Nephron progenitor cell (in vitro differentiated cells): ENCODE measurements at places on chromosomes 5 and 9.
A peak's percentile ranks its signal among the peaks of the same experiment; 100 is the strongest.

- H3K27me3 ChIP-seq, result peaks cover 74% of the 10 kb centered on the region
- H3K4me1 ChIP-seq, result no peaks in the 10 kb centered on the region
- no peak overlapping the region for H3K27ac ChIP-seq
Measured at GRCh38 chr5:149261246-149261645, 10.4 kb upstream of the AFAP1L1 start.

GRCh38 chr5:134708301-134708700 is 30.0 kb upstream of the CAMLG start:
- H3K27me3 ChIP-seq, result no peaks in the 10 kb centered on the region
- peak overlapping the region; percentile 73 for H3K27ac ChIP-seq
- DNase-seq, result no peak
- no peak overlapping the region for H3K4me3 ChIP-seq
- no peaks in the 10 kb centered on the region for H3K4me1 ChIP-seq
- H3K36me3 ChIP-seq, result peaks cover 60% of the 10 kb centered on the region

DNA sequence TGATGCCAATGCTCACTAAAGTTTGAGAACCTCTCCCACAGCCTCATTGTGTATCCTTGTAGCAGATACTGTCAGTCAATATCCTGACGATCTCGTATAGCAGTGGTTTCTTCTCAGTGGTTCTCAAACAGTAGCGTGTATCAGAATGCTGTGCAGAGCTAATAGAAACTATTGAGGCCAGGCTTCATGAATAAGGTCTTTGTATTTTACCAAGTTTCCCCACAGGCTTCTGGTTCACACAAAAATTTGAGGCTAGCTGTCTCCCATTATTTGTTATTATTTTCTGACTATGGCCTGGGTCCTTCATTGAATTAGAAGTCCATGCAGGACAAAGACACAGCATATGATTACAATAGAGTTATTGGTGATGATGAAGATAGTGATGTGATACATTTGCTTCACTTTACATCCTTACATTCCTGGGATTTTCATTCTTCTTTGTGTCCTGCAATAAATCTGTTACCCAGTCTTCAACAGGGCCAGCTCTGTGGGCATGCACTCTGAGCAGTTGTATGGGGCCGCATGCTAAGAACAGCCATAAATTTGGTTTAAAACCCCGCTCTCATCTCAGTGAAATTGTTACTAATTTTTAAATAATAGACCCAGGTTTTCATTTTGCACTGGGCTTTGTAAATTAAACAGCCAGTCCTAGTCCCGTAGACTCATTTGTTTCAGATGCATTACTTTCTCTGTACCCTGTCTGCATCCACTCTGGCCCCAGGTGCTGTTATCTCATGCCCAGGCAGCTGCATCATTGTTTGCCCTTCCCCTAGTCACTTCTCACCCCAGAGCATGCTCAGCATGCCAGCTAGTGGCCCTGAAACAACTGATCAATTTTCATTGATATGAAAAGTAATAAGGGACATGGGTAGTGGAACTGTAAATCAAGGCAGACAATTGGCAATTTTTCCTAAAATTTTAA is 199.9 kb upstream of the PIK3R1 start:
- H3K4me3 ChIP-seq, result no peak overlapping the region
- H3K27me3 ChIP-seq, result peaks cover 3% of the 10 kb centered on the region
- H3K36me3 ChIP-seq, result no peaks in the 10 kb centered on the region
- peak overlapping the region; percentile 76 for H3K27ac ChIP-seq

GRCh38 chr5:101153526-101153925 is 250.4 kb upstream of the ST8SIA4 start:
- no peak for DNase-seq
- no peaks in the 10 kb centered on the region for H3K36me3 ChIP-seq
- H3K27ac ChIP-seq, result no peak overlapping the region
- H3K27me3 ChIP-seq, result peaks cover 2% of the 10 kb centered on the region
- no peaks in the 10 kb centered on the region for H3K4me1 ChIP-seq

DNA sequence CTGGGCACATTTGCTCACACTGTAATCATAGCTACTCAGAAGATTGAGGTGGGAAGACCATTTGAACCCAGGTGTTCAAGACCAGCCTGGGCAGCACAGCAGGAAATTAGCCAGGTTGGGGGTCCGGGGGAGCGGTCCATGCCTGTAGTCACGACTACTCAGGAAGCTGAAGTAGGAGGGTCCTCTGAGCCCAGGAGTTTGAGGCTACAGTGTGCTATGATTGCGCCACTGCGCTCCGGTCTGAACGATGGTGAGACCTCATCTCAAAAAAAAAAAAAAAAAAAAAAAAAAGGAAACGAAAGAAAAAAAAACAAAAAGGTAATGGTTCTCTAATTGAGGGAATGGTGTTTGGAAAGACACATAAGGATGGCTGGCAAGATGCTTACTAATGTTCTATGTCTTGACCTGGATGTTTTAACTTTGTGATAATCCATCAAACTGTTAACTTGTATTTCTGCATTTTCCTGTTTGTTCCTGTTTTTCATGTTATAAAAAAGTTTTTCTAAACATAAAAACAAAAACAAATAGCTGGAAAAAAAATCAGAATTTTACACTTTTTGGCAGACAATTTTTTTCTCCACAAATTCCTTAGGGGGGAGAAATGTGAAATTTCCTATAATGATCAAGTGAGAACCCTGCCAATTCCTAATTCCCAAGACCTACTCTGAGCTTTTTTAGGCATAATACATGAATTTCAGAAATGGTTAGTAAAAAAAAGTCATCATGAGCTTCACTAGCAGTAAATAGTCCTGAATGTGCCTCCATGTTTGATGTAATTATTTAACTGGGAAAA is 96.9 kb downstream of the DENND1A start:
- peaks cover 42% of the 10 kb centered on the region for H3K36me3 ChIP-seq
- no peak overlapping the region for H3K27ac ChIP-seq
- peaks cover 25% of the 10 kb centered on the region for H3K4me1 ChIP-seq
- peaks cover 4% of the 10 kb centered on the region for H3K27me3 ChIP-seq
- H3K4me3 ChIP-seq, result no peak overlapping the region
- no peak for DNase-seq

DNA sequence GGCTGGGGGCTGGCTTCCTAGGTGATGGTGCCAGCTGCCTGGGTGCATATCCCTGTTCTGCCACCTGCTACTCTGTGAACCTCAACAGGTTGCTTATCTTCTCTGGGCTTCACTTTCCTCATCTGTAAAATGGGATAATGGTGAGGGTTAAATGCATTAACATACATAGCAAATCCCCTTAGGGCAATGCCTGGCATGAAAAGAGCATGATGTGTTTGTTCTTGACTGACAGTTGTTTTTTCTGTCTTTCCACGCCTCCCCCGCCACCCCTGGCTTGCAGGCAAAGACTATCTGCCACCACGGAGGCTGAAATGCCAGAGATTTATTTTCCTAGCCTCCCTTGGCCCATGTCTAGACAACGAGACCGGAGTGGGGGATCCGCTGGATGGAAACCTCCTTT is 280.5 kb downstream of the NSG2 start:
- H3K4me3 ChIP-seq, result no peak overlapping the region
- H3K4me1 ChIP-seq, result peaks cover 52% of the 10 kb centered on the region
- no peak overlapping the region for H3K27ac ChIP-seq
- DNase-seq, result no peak
- peaks cover 52% of the 10 kb centered on the region for H3K27me3 ChIP-seq

DNA sequence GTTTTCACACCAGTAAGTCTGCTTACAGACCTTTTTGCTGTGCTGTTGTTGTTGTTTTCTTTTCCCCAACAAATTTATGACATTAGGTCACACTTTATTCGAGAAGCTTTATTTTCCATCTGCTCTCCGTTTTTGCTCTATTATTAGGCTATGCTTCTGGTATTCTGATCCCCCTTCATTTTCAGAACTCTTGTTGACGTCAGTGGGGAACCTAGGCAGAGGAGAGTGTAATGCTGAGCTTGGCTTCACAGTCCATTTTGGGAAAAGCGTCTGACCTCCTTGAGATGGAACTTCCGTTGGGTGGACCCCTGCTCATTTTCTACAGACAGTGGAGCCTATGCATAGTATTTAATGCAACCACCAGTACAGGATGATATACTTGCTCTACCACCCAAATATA is 387.9 kb upstream of the MEF2C start:
- H3K4me1 ChIP-seq, result peaks cover 6% of the 10 kb centered on the region
- H3K4me3 ChIP-seq, result no peak overlapping the region
- no peak for DNase-seq
- no peak overlapping the region for H3K27ac ChIP-seq
- H3K36me3 ChIP-seq, result no peaks in the 10 kb centered on the region
- H3K27me3 ChIP-seq, result no peaks in the 10 kb centered on the region

DNA sequence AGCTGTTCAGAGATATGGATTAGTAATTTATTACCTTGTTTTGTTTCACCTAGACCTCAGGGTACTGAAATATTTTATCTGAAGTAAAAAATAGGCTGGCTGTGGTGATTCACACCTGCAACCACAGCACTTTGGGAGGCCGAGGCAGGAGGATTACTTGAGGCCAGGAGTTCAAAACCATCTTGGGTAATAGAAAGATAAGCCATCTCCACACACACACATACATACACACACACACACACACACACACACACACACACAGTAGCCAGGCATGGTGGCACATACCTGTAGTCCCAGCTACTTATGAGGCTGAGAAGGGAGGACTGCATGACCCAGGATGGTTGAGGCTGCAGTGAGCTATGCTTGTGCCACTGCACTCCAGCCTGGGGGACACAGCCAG is 3.7 kb downstream of the ANXA2R start:
- no peak for DNase-seq
- no peak overlapping the region for H3K4me3 ChIP-seq
- H3K27ac ChIP-seq, result no peak overlapping the region
- peaks cover 90% of the 10 kb centered on the region for H3K27me3 ChIP-seq
- H3K4me1 ChIP-seq, result peaks cover 38% of the 10 kb centered on the region
- H3K36me3 ChIP-seq, result no peaks in the 10 kb centered on the region

DNA sequence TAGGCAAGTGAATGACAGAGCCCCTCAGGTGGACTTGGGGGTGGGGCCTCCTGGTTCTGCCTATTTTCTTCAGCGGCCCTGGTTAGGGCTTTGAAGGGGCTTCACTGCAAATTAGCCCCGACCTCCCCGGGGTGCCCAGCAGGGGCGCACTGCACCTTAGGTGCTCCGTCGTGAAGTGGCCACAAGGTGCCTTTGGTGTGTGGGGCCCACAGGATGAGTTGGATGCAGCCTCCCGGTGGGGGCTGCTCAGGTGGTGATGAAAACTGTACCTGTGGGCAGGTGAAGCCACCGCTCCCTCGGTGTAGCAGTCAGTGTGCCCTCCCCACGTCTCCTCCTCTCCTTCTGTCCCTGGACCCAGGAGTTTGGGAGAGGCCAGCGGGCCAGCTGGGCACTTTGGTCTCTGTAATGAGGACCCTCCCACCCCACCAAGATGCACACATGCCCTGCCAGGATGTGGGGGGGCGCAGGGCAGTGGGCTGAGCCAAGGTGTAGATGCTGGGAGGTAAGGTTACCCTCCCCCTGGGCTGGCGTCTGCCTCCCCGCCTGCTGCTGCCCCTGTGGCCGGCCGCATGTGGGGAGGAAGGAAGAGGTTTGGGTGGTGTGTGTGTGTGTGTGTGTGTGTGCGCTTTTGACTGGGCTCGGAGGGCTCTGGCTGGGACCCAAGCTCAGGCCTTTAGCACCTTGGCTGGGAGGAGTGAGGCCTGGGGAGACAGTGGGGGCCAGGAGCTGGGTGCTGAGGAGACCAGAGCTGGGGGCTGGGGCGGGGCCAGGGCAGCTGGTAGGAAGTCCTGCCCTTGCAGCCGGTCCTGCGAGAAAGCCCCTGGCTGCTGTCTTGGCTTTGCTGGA is 55.6 kb downstream of the RXRA start:
- H3K27ac ChIP-seq, result peak overlapping the region; percentile 90
- H3K4me1 ChIP-seq, result peaks cover 29% of the 10 kb centered on the region
- no peak overlapping the region for H3K4me3 ChIP-seq
- H3K27me3 ChIP-seq, result no peaks in the 10 kb centered on the region

- no peaks in the 10 kb centered on the region for H3K27me3 ChIP-seq
- no peak for DNase-seq
- no peak overlapping the region for H3K4me3 ChIP-seq
- no peaks in the 10 kb centered on the region for H3K36me3 ChIP-seq
- H3K4me1 ChIP-seq, result no peaks in the 10 kb centered on the region
Measured at GRCh38 chr5:101531026-101531425, 627.9 kb upstream of the ST8SIA4 start.
